ENCODE measurements at places on chromosomes 12 and 14.

GRCh38 chr14:54338696-54339317 lies 58.0 kb upstream of the CDKN3 start:
- DNase-seq = peak; percentile 68

DNA sequence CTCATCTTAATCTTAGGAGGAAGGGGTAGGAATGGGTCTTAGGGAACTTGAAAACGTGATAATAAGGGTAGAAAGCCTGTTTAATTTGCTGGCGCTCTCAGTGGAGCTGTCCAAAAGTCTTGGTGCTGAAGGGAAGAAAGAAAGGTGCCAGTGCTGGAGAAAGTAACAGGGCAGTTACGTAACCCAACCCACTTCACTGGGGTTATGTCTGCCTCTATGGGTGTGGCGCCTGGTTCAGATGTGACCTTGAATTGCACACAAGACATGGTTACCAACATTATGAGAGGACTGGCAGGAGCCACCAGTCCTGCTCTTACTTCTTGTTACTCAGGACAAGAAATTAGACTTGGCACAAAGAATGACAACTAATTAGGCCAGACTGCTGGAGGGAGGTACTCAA lies 18.6 kb upstream of the GPATCH2L start:
- no peak for DNase-seq

DNA sequence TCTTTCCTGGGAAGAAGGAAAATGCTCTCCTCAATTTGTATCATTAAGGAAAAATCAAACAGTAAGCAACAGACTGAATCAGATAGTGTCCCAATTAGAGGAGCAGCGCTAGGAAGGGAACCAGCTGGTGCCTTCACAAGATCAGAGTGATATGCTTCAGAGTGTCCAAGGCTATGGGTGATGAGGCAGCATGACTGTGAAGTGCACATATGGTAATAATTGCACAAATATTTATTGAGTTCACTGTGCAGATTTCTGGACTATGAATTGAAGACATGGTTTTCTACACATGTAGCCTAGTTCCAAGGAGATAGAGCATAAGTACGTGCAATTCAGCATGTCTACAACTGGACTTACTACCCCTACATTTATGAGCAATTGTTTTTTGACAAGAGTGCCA lies 78.8 kb upstream of the EVL start:
- no peak for DNase-seq

- no peak for DNase-seq
These were observed 164.1 kb downstream of the ZFP36L1 start for GRCh38 chr14:68628605-68629310.

DNA sequence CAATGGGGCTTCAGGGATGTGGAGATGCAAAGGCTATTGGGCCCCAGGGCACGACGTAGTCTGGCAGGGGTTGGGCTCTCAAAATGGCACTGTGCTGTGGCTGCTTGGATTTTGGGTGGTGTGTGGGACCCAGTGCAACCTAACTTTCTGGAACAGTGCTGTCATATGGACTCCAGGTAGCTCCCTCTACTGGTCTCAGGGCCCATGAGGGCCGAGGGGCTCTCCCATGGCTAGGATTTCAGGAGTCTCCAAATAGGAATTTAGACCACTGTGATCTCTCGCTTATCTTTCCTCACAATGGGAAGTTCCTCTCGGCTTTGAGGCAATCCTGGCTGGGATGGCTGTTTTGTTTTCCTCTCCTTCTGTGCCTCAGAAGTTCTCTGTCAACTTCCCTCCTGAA lies 68.2 kb upstream of the MUCL1 start:
- no peak for DNase-seq

DNA sequence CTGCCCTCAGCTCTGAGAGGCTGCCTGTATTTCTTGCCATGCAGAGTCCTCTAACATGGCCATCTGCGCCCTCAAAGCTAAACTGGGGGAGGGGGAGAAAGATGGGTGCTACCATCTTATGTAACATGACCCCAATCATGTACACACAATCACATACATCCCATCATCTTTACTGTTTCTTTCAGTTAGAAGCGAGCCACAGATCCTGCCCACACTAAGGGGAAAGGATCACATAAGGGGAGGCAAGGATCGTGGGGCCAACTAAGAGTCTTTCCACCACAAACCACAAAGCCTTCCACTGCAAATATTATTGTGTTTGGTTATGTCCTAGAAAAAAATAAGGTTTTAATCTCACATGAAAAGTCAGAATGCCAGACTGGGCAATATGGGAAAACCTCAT lies 11.8 kb upstream of the AMN1 start:
- DNase-seq = no peak

DNA sequence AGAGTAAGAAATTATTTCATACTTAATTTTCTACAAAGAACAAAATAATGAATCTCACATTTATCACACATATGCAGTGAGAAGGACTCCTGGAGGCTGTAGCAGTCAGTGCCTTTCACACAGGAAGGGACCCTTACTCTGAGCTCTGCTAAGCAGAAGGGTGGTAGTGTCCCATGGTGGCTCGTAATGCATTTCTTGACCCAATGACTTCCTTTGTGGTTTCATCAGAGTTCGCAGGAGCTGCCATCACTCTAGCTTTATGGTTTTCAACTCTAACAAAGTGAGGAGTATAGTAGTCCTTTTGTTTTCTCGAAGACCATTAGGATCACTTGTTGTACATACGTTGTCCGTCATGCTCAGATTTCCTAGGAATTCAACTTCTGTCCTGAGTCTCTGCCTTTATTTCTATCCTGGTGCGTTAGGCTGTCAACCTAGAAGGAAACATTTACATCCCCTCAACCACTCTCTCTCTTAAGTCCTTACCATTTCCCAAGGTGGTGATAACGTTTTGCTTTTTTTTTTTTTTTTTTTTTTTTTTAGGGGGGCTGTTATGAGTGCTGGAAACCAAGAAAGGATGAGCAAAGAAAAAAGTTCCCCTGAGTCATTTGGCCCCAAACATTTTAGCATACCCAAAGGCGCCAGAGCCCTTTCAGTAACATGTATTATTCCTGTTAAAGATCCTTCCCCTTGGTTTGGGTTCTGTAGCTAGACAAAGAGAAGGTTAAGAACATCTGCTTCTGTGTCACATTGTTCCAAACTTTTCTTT lies 37.2 kb downstream of the GABARAPL1 start:
- no peak for DNase-seq

- no peak for DNase-seq
These were observed 345.6 kb downstream of the APAF1 start for GRCh38 chr12:98990648-98991047.

DNA sequence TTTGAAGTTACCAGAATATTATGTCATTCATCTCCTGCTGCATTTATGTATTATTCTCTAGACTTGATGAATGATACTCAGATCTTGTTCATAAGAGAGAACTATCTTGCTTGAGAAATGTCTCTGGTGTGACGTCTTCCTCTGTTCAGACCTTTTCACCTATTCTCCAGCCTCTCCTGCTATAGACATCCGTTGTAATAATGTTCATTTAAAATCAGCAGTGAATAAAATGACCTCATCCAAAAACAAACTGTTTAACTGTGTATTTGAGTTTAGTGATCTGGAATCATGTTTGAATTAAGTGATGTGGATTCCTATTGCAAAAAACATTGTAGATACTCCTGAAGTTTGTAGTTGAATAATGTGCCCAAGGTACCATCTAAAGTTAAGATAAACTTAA lies 487.1 kb downstream of the PCNX1 start:
- DNase-seq = no peak

DNA sequence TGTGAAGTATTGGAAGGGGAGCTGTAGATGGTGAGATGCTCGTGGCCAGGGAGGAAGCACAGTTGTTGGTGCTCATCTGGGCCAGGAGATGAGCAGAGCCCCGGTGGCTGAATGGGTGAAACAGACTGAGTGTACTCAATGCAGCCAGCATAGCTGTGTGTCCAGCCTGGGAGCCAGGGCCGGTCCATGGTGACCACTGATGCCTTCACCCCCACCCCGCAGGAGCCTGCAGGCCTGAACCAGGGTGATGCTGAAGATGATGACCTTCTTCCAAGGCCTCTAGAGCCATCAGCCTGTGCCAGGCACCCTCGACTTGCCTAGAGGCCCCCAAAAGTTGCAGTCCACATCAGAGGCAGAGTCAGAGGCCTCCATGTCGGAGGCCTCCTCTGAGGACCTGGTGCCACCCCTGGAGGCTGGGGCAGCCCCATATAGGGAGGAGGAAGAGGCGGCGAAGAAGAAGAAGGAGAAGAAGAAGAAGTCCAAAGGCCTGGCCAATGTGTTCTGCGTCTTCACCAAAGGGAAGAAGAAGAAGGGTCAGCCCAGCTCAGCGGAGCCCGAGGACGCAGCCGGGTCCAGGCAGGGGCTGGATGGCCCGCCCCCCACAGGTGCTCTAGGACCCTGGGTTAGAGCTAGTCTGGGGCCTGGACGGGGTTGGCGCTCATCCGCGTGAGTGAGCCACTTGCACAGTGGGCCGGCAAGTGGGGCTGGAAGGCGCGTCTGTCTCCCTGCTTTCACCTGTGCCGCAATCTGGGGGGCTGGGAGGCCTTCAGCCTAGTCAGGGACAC lies 3.0 kb downstream of the TNFAIP2 start:
- DNase-seq = no peak

GRCh38 chr12:97093187-97093683 lies 186.2 kb downstream of the NEDD1 start:
- DNase-seq = no peak

DNA sequence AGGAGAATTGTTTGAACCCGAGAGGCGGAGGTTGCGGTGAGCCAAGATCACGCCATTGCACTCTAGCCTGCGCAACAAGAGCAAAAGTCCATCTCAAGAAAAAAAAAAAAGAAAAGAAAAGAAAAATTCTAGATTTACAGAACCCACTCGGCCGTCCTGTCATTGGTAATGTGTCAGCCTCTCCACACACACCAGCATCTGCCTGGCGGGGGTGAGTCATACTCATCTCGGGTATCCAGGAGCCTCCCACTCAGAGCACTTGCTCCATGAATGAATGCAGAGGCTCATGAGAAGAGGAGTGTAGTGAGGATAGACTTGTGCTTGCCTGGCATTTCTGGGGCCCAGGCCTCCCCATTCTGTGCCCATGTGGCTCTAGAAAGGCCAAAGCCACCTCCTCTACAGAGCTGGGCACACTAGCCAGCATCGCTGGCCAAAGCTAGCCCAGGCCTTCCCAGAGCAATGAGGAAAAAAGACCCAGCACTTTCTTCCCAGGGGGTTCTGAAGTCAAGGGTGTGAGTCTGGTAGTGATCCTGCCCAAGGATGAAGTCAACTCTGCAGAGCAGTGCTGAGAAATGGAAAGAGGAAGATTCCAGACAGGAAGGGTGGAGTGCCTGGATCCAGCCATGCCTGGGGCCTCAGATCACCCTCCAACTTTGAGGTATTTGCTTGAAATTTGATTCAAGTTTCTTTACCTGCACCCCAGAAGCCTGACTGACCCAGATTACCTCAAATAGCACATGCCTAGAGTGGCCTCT lies 31.2 kb upstream of the KLC1 start:
- DNase-seq = no peak

GRCh38 chr12:129489100-129489676 lies 414.6 kb downstream of the TMEM132D start:
- DNase-seq = no peak
